Central memory CD4-positive, alpha-beta T cell (primary cell): ENCODE measurements at places on chromosomes 11 and 22.

DNA sequence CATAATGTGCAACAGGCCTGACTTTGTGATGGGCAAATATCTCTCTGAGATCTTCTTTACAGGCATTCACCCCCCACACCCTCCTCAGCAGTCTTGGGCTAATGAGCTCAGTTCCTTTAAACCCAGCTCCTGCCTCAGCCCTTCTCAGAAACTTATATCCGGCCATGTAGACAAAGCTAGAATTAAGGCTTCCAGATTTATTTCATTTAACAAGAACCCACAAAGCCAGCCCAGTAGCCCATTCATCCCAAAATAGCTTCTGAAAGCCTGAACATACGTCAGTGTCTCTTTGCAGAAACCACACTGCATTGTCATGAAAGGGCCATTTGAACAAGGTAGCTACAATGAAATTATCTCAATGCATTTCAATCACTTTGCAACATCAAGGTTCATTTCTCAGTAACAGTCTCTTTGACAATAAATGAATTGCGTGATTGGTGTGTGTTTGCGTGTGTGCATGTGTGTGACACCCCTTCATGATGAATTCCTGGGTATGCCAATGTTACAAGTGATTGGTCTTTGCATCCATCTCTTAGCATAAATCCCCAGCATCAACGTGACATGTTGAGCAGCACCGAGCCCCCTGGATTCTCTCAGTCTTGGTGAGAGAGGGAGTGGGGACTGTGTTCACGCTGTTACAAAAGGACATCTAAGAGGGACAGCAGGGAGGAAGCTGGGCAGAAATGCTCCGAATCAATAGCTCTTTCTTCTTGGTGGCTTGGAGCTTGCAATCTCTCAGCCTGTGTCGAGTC lies 299.6 kb downstream of the KIRREL3 start:
- no peak for DNase-seq

DNA sequence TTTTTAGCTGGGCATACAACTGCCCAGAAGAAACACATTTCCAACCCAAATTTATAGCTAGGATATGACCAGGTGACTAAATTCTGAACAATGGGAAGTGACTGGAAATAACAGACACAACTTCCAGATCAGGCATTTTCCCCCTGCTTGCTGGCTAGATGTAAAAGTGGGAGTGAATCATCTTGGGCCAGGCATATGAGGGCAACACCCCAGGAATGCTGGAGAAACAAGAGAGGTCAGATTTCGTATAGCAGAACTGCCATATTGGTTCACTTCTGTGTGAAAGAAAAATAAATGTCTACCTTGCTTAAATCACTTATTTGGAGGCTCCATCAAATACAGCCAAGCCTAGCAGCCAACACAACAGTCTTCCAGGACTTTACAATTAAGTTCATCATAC lies 7.4 kb downstream of the ATL3 start:
- DNase-seq: no peak

GRCh38 chr11:19800162-19800561 lies 87.5 kb downstream of the NAV2 start:
- DNase-seq: no peak

- no peak for DNase-seq
Measured at GRCh38 chr22:39219071-39220039, 25.4 kb downstream of the PDGFB start.

DNA sequence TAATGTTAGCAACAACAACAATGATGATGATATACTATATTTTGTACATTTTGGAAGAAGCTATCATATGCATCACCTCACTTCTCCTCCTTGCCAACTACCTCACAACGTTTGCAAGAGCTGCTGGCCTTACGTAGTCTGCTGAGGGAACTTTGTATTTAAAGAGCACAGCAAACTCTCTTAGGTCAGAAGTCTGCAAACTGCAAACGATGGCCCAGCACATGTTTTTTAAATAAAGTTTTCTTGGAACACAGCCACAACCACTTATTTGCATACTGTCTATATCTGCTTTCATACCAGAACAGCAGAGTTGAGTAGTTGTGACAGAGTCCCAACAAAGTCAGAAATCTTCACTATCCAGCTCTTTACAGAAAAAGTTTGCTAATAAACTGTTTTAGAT lies 261.7 kb downstream of the TENM4 start:
- no peak for DNase-seq

DNA sequence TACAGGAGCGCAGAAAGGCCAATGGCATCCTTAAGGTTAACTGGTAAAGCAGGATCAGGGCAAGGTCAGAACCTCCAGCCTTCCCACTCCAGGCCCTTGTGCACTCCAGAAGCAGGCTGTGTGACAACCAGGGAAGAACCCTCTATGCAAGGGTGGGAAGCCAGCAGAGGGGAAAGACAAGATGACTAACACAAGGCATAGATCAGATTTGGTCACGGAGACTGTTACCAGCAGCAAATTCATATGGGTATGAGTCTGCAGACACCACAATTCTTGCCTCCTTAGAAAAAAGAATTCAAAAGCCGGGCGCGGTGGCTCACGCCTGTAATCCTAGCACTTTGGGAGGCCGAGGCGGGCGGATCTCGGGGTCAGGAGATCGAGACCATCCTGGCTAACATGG lies 39.8 kb upstream of the MTNR1B start:
- DNase-seq: no peak

- DNase-seq: no peak
Measured at GRCh38 chr11:99327066-99327465, 306.3 kb downstream of the CNTN5 start.

DNA sequence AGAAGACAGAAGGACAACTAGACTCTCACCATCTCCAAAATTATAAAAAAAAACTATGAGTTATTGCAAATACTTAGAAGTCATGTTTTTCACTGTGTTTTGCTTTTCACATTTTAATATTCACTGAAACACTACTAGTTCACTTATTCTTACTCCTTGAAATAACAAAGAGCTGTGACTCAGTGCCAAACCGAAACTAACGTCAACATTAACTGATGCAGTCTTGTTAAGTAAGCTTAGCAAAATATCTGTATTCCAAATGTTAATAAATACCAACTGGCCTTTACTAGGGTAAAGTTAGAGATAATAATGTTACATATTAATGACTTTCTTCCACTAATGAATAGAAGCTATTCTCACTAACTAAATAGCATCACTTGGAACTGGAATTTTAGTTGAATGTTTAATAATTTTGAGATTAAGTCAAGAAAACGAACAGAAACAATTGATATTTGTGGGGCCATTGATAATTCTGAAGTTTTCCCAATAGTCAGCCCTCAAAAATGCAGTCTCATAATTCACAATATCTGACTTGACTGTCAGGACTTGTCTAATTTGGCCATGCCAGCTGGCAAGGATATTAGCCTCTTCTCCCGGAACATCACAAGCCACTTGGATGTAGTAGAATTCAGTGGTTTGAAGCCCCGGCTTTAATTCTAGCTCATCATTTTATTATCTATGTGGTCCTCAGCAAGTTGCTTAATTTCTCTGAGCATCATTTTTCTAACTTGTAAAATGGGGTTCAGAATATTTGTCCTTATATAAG lies 230.1 kb upstream of the DDI1 start:
- no peak for DNase-seq

DNA sequence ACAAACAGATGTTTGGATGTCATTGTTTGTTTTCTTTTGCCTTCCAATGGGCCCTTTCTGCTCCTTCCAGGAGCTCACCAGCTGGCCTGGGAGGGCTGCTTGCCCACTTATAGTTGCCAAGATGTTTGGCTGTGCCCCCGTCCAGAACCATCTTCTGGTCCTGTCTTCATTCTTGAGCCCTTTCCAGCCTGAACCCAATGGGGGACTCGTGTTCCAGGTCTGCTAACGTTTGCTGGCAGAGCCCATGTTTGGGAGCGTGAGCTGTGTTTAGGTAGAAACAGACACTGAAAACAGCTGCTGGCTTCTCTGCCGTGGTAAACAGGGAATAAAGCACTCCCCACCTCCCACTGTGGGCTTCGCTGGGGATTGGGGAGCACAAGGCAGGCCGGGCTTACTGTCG lies 83.2 kb upstream of the SYT13 start:
- DNase-seq: no peak

- DNase-seq: no peak
Measured at GRCh38 chr11:118243993-118244762, 8.0 kb downstream of the MPZL3 start.

- DNase-seq: no peak
Measured at GRCh38 chr11:92759571-92760214, 209.8 kb upstream of the MTNR1B start.

DNA sequence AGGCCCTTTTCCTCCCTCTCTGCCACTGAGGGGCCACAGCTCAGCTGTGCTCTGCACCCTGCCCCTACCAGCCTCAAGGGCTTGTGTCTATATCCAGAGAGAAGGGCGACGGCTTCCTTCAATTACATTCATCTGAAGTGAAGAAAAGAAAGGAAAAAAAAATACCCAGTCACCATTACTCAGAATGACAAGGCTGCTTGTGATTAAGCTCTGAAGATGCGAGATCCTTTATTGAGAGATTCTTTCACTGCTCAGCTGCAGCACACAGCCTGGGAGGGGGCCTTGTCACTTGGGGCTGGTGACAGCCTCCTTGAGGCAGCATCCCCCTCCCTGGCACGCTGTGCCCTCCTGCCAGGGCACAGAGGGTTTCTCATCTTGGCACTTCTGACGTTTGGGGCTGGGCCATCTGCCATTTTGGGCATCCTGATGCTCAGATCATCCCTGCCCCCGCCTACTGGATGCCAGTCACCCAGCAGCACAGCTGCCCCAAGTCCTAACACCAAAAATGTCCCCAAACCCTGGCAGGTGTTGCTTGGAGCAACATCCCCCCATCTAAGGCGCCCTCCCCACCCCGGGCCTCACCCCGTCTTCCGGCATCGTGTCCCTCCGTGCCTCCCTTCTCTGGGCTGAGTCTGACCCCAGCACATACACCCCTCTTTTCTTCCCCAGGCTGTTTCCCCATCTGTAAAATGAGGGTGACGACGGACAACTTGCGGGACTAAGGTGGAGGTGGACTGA lies 1394.7 kb downstream of the BRD1 start:
- no peak for DNase-seq

- DNase-seq: no peak
Measured at GRCh38 chr11:26901162-26901561, 92.8 kb upstream of the FIBIN start.

DNA sequence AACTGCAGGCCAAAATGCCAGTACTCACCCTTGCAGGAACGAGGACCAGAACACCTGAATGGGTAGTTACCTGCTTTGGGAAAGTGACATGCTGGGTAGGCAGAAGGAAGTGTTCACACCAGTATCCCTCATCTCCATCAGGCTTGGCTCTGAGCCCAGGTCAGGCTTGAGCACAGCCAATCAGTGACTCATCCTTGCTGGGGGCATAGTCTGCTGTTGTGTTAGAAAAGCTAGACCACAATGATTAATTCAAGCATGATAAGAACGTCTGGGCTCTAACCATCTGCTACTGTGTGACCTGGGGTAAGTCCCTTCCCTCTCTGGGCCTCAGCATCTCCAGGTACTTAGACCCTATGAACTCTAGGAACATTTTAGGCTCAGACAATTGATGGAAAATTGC lies 450.4 kb downstream of the MIAT start:
- DNase-seq: no peak

DNA sequence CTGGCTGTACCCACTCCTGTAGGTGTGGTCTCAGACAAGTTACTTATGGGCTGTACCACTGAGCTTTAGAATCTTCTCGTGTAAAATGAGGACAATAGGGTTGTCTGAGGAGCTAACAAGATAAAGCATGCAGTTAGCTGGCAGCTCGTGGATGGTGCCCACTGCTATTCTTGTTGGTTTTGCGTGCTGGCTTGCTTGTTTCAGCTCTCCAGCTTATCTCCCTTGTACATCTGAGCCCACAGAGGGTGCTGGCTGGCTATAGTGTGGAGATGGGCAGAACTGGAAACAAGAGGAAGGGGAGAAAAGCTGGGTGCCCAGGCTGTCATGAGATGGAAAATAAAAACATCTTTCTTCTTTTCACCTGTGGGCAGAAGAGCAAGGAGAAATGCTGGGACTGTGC lies 46.5 kb upstream of the GALNT18 start:
- DNase-seq: no peak

- peak; percentile 39 for DNase-seq
Measured at GRCh38 chr22:22207845-22208564, 36.6 kb upstream of the VPREB1 start.

- no peak for DNase-seq
Measured at GRCh38 chr11:45897556-45897955, 9.5 kb downstream of the FREY1 start.

DNA sequence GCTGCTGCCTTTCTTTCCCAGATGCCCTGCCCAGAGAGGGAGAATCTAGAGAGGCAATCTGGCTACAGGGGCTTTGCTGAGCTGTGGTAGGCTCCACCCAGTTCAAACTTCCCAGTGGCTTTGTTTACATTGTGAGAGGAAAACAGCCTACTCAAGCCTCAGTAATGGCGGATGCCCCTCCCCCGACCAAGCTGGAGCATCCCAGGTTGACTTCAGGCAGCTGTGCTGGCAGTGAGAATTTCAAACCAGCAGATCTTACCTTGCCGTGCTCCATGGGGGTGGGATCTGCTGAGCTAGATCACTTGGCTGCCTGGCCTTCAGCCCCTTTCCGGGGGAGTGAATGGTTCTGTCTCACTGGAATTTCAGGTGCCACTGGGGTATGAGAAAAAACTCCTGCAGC lies 12.2 kb downstream of the BDNF start:
- no peak for DNase-seq

DNA sequence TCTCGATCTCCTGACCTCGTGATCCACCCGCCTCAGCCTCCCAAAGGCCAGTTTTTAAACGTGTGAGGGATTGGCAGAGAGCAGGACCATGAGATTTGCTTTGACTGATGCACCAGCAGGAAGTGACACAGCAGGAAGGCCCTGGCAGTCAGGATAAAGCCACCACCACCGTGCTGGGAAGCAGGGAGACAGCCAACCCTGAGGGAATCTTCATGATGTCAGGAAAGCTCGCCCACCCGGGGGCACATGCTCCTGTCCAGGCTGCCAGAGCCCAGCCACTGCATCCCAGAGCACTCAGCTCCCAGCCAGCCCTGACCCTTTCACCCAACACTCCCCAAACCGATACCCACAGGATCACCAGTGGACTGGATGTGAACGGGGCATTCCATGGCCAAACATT lies 6.1 kb downstream of the TUBGCP6 start:
- DNase-seq: no peak

DNA sequence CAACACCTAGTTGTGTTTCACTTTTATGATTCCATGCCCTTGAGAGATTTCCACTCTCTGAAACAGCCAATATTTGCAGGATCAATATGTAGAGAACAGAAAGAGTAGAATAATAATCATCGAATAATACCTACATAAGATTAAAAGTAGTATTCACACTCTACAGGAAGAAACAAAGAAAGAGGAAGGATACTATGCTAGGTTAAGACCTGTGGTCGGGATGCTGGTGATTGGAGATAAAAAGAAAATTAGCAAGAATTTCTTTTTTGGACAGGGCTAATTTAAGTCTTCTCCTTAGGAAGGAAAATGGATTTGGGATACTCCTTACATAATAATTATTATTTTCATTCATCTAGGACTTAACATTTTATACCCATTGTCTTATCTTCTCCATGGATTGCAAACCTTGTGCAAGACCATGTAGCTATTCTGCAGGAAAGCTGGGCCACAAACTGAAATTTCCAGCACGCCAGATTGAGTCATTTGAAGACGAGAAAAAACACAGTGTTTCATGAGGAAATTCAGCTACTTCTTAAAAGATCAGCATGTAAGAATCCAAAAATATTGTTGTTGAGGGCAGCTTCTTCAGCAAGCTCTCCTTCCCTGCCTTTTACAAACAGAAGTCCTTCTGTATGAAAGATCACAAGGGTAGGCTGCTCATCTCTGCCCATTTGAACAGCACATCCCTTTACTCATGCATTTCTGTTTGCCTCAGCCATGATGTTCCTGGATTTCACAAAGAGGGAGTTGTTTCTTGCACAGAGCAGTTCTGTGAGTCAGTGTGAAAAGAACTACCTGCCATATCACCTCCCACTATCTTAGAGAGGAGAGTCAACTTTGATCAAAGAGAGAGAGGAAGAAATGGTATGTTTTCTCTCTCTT lies 90.7 kb downstream of the FAM76B start:
- no peak for DNase-seq
